ENCODE measurements at places on chromosomes 7 and 10.
A peak's percentile ranks its signal among the peaks of the same experiment; 100 is the strongest.

- DNase-seq, result no peak
Measured at GRCh38 chr10:4775808-4776207, 50.2 kb upstream of the AKR1E2 start.

- no peak for DNase-seq
Measured at GRCh38 chr7:1218541-1219165, 14.0 kb upstream of the UNCX start.

DNA sequence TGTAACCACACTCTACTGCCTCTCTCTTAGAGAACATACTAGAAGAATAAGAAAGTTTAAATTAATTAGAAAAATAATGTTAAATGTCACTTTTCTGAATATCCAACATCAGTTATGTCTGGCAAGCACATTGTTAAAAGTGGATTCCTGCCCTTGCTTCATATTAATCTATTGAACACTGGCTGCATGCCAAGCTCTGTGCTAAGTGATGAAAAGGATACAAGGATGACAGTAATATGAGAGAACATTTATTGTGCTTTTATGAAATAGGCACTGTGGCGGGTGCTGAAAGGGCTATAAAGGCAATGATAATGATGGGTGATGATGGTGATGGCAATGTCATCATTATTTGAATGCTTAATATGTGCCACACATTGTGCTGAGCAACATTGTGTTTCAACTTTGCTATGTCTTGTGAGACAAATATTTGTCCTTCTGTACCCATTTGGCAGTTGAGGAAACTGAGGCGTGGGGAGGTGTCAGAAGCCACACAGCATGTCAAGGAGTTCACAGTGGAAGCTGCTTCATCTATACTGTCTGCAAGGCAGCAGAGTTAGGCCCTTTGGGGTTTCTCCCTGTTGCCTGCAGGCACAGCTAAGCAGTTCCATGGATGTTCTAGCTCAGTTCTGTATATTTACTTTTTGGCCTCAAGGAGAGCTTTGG is 64.2 kb upstream of the RAPGEF5 start:
- no peak for DNase-seq

- no peak for DNase-seq
Measured at GRCh38 chr7:40346554-40346953, 211.7 kb downstream of the SUGCT start.

DNA sequence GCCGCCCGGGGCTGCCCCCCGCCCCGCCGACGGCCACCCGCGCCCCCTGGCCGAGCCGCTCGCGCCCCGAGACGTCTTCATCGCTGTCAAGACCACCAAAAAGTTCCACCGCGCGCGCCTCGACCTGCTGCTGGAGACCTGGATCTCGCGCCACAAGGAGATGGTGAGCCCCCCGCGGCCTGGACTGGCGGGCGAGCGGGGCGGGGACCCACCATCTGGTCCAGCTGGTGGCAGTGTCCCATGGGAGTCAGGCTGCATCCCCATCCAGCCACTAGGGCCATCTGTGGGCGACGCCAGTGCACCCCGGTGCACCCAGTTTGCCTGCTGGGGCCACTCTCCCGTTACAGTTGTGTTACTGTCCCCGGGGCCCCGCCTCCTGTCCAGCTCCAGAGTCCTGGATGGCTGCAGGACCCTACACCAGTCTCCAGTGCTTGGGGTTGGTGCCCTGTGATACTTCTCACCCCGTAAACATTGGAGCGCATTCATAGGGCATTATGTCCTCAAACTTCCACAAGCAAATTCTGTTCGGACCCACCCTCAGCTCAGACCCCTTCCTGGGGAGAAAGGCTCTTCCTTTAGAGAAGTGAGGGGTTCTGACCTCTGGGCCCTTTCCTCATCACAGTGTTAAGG is 672 bp downstream of the LFNG start:
- peak; percentile 86 for DNase-seq

DNA sequence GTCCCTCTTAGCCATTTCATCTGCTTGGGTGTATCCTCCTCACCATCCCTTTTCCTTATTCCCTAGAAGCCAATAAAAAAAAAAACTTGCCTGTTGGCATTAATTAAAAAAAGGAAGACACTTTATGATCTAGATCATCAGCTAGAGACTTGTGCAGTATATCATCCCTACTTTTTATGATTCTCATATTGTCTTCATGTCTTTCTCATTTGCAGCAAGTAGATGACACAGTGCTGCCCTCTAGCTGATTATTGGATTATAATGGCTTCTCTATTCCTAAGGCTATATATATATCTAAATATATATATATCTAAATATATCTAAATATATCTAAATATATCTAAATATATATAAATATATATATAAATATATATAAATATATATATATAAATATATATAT is 272.4 kb upstream of the LRGUK start:
- peak; percentile 32 for DNase-seq

GRCh38 chr10:45446858-45447257 is 72.8 kb downstream of the ALOX5 start:
- no peak for DNase-seq

DNA sequence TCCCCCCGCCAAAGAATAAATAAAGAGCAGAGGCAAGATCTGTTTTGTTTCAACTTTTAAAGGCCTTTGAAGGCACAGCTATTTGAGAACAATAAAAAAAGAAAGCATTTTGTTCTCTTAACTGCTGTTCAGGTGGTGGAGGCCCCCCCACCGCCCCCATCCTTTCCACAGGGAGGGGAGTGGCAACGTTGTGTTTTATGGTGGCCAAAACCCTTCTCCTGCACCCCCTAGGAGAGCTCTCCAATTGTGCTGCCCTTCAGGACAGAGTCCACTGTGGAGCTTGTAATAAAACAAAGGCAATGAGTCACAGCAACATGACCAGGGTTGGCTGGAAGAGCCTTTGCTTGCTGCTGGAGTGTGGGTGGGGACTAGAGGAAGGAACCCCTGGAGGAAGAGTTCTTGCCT is 987.9 kb downstream of the KCNMA1 start:
- DNase-seq, result no peak

GRCh38 chr7:601595-602340 is 82.1 kb upstream of the PDGFA start:
- DNase-seq, result no peak

DNA sequence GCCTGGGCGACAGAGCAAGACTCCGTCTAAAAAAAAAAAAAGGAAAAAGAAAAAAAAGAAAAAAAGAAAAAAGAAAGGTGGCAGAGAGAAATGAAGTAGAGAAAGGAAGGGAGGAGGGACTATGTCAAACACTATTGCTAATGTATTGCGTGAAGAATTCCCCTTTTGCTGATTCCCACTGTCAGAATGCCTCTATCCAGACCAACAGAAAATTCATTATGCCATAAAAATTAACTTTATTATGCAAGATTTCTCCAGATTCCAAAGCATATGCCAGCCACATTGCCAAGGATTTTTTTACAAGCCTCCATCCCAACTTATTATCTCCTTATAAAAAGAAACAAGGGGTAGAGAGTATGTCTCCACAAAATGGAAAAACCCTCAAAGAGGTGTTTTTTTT is 209.3 kb downstream of the MTERF1 start:
- DNase-seq, result no peak

DNA sequence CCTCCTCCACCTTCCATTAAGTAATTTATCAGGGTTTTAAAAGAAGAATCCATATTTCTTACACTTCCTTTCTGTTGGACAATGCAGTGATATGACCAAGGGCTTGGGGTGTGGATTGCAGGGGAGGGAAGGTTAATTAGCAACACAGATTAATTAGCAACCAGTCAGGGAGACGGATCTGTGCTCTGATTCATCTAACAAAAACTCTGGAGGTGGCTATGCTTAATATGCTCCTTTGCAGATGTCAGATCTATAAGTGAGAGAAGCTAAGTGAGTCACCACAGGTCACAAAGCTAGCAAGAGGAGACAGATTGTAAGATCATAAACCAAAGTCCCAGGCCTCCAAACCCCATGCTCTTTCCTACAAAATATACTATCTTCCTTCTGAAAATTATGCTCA is 178.8 kb upstream of the ITGB1 start:
- no peak for DNase-seq

- no peak for DNase-seq
Measured at GRCh38 chr10:2541176-2541575, 526.2 kb upstream of the PFKP start.

DNA sequence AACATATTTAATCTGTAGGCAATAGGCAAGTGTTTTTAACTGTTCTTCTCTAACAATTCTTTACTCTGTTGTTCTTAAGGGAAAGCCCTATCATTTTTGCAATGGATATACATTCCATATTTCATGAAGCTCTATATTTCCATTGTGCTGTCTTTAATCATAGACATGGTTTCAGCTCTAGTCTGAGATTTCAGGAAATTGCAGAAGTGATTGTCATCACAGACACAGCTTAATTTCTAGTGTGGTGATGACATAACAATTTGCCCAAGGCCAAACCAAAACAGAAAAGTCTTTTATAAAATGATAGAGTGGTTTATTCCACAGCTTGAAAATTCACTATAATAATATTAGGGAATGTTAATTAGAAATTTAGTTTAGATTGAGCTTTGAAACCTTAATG is 494.1 kb upstream of the SEMA3A start:
- DNase-seq, result no peak

- no peak for DNase-seq
Measured at GRCh38 chr7:11716185-11716584, 115.8 kb downstream of the THSD7A start.

DNA sequence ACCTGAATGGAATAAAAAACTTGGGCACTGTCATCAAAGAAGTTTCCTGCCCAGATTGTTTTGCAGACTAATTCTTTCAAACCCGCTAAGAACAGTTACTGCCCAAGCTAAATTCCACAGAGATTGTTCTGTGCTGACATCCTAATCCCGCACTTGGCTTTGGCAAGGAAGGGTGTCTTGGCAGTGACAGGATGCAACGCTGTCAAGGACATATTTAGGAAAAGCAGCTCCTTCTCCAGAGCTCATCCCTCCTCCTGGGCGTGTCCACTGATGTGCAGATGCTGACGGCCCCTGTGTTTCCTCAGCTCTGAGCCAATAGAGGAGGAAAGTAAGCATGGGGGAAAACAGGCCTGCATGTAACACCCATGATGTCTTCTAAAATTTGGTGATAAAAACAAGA is 74.2 kb downstream of the EEPD1 start:
- DNase-seq, result no peak

DNA sequence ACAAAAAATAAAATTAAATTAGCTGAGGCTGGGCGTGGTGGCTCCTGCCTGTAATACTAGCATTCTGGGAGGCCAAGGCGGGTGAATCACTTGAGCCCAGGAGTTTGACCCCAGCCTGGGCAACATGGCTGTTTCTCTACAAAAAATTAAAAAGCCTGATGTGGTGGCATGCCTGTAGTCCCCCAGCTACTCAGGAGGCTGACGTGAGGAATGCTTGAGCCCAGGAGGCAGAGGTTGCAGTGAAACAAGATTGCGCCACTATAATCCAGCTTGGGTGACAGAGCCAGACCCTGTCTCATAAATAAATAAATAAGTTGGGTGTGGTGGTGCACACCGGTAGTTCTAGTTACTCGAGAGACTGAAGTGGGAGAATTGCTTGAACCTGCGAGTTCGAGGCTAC is 65.1 kb downstream of the GNA12 start:
- no peak for DNase-seq

- DNase-seq, result no peak
Measured at GRCh38 chr7:157422279-157422678, 85.5 kb downstream of the DNAJB6 start.

- no peak for DNase-seq
Measured at GRCh38 chr10:126568809-126569385, 101.6 kb downstream of the C10orf90 start.

DNA sequence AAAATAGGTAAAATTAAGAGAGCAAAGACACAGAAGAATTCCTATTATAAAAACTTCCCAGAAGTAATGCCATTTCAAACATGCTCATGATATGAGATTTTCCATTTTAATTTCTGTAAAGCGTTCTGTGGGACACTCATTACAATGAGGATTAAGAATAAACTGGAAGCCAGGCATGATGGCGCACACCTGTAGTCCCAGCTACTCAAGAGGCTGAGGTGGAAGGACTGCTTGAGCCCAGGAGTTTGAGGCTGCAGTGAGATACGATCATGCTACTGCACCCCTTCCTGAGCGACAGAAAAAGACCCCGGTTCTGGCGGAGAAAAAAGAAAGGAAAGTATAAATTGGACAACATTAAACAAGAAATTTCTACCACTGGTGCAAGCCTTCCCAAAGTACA is 1.5 kb downstream of the DNA2 start:
- DNase-seq, result no peak

GRCh38 chr7:149721084-149721601 is 52.2 kb downstream of the ZNF467 start:
- no peak for DNase-seq

All from HuH-7 (cell line).